ENCODE measurements at places on chromosomes 6 and 20.

GRCh38 chr6:154304191-154304590 lies 52.4 kb downstream of the IPCEF1 start:
- no peak for DNase-seq

DNA sequence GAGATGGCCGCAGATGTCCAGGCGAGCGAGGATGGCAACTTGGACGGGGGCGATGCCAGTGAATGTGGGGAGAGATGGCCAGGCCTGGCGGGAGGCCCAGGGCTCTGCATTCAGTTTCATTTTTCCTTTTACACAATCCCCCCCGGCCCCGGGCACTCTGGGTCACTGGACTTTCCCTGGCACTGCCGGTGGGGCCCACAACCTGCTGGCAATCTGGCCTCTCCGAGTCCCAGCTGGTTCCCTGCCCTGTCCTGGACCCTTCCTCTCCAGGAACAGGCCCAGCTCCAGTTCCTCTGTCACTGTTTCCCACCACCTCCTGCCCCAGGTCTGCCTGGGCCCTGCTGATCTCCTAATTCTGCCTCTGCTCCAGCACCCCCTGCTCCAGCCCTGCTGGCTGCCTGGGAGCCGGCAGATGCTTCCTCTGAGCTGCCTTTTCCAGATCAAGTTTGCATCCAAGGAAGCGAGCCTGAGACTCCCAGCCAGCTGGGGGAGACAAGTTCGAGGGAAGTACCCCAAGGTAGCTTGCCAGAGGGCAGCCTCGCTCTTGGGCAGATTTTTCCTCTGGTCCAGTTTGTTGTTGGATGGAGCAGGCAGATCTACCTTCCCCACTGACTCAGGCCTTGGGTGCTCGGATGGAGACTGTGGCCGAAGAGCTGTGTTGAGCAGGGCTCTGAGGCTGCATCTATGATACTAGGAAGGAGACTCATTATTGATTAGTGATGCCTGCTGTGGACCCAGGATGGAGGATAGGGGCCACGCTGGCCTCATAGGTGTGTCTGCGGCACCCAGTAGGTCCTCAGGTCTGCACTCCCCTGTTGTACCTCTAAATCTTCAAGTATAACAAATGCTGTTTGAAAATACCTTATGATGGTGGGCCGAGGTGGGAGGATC lies 83.2 kb downstream of the CEBPB start:
- no peak for DNase-seq

GRCh38 chr20:18802012-18802634 lies 11.5 kb upstream of the SCP2D1 start:
- DNase-seq = no peak

GRCh38 chr6:139019722-139020121 lies 8.8 kb upstream of the ABRACL start:
- DNase-seq = no peak

DNA sequence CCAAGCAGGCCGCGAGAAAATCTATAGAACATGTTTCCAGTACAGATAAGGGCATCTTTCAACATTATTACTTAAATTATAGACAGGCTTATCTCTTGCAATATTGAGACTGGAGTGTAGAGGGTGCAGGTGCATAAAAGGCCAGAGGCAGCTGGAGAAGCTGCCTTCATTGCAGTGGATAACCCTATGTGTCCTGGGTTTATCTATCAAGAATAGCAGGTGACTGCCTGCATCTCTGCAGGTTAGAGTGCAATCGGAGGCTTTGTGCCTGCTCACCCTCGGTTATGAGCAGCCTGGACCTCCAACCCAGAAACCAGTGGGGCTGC lies 28.7 kb upstream of the ECI2 start:
- DNase-seq = no peak

GRCh38 chr6:109874086-109874485 lies 104.0 kb upstream of the GPR6 start:
- DNase-seq = no peak

- no peak for DNase-seq
Observed at GRCh38 chr6:9657994-9658393, 756.9 kb downstream of the TFAP2A start.

GRCh38 chr6:8000188-8000596 lies 64.0 kb downstream of the BLOC1S5 start:
- no peak for DNase-seq

DNA sequence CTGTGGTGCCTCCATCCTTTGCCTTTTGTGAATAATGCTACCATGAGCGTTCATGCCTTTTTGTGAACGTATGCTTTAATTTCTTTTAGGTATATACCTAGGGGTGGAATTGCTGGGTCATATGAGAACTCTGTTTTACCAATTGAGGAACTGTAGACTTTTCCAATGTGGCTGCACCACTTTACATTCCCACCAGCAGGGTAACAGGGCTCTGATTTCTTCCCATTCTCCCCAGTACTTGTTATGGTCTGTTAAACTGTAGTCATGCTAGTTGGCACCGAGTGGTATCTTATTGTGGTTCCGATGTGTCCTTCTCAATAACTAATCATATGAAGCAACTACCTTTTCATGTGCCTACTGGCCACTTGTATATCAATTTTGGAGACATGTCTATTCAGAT lies 312.1 kb downstream of the GMDS start:
- DNase-seq = no peak

DNA sequence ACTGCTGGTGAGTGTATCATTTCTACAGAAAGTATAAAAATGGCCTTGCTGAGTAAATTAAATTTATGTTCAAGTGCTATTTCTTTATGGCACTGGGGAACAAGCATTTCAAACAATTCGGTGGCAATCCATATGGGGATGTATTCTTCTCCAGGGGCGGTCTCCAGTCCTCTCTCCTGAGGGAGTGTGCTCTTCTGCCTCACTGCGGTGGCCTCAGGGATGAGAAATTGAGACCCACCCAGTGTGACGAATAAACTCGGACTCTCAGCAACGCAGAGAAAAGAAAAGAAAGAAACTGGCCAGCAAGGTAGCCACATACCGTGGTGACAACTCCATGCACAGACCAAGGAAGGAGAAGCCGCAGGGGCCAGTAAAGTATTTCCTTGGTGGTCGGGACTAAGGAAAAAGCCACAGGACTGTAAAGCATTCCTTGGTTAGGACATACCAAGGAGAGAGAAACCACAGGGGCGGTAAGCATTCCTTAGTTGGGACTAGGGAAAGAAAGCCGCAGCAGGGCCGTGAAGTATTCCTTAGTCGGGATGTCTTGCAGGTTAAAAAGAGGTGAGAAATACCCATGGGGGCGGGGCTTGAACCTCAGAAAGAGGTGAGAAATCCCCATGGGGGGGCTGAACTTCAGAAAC lies 13.6 kb upstream of the GOPC start:
- DNase-seq = no peak

GRCh38 chr6:154429711-154430110 lies 73.1 kb upstream of the IPCEF1 start:
- DNase-seq = no peak

- no peak for DNase-seq
Observed at GRCh38 chr6:30020626-30021025, 40.4 kb upstream of the POLR1H start.

DNA sequence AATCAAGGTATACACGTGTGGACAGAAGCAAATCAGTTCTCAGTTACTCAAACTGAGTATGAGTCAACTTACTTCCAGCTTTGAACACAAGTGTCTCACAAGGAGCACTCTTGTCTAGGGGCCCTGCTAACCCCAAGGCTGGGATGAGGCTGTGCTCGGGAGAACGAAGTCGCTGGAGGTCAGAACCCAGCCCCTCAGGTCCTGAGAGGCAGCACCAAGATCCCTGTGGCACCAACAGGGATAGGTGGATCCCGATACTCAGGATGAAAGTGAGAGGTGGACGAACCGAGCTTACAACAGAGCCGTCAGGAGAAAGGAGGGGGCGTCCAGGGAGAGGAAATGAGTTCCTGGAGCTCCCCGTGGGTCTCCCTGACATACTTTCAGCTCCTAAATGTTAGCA lies 85.7 kb downstream of the GINS1 start:
- no peak for DNase-seq

GRCh38 chr6:116772450-116772849 lies 6.9 kb upstream of the FAM162B start:
- DNase-seq = no peak

DNA sequence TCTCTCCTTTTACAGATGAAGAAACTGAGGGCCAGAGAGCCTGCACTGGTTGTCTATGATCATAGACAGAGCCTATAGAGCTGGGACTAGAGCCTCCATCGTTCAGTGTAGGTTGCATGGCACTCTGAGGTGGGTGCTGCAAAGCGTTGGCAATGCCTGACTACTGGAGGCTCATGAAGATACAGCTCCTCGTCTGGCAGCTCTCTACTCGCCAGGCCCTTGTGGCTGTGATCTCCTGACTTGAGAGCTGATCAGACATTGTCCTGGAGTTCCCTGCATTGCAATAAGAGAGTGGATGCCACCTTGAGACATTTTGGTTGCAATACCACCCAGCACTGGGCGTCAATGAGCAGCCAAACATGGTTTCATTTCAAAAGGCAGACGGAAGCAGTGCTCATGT lies 270.1 kb upstream of the ARID1B start:
- no peak for DNase-seq

- DNase-seq = peak; percentile 23
Observed at GRCh38 chr6:159691133-159691962, 1.7 kb downstream of the SOD2 start.

GRCh38 chr20:63652192-63652980 lies 838 bp downstream of the STMN3 start:
- DNase-seq = peak; percentile 38

DNA sequence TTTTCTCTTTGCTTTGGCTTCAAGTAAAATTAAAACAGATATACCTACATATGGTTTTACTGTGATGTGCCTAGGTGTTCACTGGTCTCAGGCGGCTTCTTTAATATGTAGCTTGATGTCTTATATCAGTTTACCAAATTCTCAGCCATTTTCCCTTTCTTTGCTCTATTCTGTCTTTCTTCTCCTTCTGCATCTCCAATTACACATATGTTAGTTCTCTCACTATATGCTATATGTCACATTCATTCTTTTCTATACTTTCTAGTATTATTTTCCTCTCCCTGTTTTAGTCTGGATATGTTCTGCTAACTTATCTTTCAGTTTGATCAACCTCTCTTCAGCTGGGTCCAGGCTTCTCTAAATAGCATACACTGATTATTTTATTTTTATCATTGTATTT lies 14.4 kb upstream of the WFDC8 start:
- no peak for DNase-seq

GRCh38 chr6:4644996-4645395 lies 131.2 kb upstream of the CDYL start:
- no peak for DNase-seq

GRCh38 chr6:157879873-157880254 lies 56.8 kb downstream of the SNX9 start:
- no peak for DNase-seq

DNA sequence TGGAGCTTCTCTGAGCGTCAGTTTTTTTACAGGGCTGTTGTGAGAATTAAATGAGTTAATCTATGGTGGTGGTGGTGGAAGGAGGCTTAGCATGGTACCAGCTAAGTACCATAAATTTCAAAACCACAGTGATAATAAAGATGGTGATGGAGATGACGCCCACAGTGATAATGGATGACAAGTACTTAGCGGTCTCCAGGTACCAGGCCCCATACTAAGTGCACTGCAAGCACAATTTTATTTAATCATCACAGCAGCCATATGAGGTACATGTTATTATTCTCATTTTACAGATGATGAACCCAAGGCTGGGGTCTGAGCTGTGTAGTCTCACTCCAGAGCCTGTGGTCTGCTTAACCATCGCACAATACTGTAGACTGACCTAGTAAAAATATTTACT lies 75.1 kb downstream of the PAX1 start:
- DNase-seq = no peak

DNA sequence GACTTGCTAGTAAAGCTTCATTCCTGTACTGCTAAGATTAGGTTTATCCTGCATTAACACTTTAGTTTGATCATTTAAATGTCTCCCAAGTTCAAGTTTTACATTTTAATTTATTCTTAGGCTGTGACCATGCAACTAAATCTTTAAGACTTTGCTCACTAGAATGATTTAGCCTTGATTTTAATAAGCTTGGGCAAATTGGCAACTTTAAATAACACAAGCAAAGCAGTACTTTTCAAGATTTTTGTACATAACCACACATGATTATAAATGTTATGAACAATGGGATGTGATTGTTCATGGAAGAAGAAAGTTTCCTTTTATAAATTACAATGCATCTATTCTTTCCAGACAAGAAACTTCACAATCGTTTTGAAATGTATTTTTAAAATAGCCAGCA lies 948.0 kb upstream of the EPHA7 start:
- DNase-seq = no peak

- no peak for DNase-seq
Observed at GRCh38 chr6:161393839-161394364, 120.0 kb upstream of the AGPAT4 start.

DNA sequence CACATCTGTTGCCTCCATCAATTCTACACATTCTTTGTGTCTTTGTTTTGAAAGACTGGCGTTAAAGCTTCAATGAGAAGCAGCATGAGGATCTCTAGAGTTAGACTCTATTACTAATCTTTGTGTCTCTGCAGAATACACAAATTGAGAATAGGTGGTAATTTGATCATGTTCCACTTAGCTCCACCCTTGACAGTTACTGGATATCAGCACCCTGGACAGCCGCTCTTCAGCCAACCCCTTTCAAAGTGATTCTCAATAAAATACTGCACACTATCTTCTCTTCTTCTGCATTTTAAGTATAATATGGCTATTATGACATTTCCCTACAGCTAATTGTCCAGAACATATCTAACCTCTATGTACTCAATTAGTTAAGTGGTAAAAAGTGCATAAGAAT lies 54.3 kb upstream of the CNR1 start:
- no peak for DNase-seq

GRCh38 chr20:46093531-46093930 lies 3.8 kb upstream of the NCOA5 start:
- DNase-seq = no peak

DNA sequence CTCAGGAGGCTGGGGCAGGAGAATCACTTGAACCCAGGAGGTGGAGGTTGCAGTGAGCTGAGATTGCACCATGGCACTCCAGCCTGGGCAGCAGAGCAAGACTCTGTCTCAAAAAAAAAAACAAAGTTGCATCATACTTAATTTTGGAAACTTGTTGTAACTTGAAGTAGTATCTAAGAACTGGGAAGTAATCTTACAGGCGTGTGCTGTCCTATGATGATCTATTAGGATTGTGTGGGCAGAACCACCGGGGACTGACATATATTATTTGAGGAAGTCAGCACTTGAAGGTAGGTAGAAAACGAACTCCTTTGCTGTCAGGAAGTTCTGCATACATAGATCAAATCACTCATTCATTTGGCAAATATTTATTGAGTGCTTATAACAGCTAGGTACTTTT lies 188.5 kb downstream of the ZNF217 start:
- DNase-seq = no peak

- no peak for DNase-seq
Observed at GRCh38 chr6:134015719-134016557, 36.5 kb downstream of the SLC2A12 start.

GRCh38 chr6:133945158-133945557 lies 7.9 kb upstream of the TBPL1 start:
- DNase-seq = no peak

GRCh38 chr20:57112448-57112847 lies 154.0 kb downstream of the BMP7 start:
- no peak for DNase-seq

GRCh38 chr6:56162081-56162480 lies 85.3 kb downstream of the COL21A1 start:
- DNase-seq = no peak
